NCI-H82 (cell line): ENCODE measurements at places on chromosomes 6 and 20.

DNA sequence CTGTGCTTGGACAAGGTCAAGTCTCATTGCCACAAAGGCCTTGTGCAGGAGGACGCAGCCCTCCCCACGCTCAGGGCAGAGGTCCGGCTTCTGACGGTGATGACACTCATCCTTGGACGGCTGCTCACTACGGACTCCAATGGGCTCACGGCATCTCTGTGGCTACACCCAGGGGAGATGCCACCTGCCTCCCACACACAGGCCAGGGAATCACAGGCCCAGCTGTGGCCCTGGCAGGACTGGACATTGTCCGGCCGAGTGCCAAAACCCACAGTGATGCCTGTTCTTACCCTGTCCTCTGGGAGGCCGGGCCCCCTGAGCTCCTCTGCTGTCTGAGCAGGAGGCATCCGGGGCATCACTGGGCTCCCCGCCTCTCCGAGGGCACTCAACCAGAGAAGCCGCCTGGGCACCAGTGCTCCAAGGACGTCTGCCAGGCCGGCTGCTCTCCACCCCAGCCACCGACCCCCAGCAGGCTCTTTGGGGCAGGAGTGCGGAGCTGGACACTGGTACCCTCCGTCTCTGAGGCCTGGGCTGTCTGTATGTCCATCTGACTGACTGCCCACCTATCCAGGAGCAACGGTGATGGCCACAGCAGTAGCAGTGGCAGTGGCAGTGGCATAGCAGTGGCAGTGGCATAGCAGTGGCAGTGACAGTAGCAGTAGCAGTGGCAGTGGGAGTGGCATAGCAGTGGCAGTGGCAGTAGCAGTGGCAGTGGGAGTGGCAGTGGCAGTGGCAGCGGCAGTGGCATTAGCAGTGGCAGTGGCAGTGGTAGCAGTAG, 1.9 kb downstream of the RBBP8NL start:
- no peak for DNase-seq

DNA sequence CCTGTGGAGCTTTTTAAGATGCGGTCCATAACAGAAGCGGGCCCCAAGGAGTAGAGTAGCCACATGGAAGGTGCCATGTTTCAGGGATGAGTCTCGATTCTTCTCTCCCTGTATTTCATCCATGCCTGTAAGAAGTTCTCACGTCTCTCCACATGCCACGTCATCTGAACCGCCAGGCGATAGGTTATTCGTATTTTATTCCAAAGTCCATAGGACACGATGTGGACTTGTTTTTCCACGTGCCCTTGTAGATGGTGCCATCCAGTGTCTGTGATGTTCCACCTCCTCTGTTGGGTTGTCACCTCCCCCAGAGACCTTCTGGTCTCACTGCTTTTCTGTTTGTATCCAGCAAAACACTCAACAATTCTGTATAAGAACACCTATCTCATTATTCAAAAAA, 17.6 kb downstream of the HEBP2 start:
- DNase-seq: no peak

- peak; percentile 58 for DNase-seq
Measured at GRCh38 chr6:6918216-6918983, 189.4 kb upstream of the RREB1 start.

GRCh38 chr20:58473453-58474425, 41.5 kb downstream of the APCDD1L start:
- DNase-seq: no peak
